ENCODE measurements at places on chromosomes 6 and 20.

DNA sequence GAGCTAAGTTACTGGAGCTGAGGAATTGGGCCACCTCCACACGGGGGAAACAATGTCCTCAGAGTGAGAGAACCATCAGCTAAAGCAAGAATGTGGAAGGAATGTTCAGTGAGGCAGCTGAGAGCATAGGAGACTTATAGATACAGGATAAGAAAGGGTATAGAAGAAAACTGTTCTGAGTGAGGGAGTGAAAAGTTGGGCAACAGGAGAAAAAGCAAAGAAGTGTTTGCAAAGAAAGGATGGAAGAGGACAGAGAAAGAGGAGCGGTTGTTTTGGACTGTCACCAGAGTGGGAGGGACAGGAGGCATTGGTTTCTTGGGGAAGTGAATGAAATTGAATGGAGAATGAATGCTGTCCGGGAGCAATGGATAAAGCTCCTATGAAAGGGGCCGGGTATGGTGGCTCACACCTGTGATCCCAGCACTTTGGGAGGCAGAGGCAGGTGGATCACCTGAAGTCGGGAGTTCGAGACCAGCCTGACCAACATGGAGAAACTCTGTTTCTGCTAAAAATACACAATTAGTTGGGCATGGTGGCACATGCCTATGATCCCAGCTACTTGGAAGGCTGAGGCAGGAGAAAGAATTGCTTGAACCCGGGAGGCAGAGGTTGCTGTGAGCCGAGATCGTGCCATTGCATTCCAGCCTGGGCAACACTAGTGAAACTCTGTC lies 296.5 kb downstream of the ADGB start:
- no peak for DNase-seq

DNA sequence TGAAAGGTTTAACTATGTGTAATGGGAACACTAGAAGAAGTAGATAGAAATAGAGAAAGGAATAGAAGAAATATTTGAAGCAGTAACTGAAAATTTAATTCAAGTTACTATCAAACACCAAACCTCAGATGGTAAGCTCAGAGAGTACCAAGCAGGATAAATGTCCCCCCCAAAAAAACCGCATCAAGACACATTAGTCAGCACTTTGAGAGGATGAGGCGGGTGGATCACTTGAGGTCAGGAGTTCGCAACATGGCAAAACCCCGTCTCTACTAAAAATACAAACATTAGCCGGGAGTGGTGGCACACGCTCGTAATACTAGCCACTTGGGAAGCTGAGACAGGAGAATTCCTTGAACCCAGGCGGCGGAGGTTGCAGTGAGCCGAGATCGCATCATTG lies 253.1 kb downstream of the C6orf118 start:
- no peak for DNase-seq

GRCh38 chr6:21005816-21006570 lies 471.7 kb downstream of the CDKAL1 start:
- no peak for DNase-seq

DNA sequence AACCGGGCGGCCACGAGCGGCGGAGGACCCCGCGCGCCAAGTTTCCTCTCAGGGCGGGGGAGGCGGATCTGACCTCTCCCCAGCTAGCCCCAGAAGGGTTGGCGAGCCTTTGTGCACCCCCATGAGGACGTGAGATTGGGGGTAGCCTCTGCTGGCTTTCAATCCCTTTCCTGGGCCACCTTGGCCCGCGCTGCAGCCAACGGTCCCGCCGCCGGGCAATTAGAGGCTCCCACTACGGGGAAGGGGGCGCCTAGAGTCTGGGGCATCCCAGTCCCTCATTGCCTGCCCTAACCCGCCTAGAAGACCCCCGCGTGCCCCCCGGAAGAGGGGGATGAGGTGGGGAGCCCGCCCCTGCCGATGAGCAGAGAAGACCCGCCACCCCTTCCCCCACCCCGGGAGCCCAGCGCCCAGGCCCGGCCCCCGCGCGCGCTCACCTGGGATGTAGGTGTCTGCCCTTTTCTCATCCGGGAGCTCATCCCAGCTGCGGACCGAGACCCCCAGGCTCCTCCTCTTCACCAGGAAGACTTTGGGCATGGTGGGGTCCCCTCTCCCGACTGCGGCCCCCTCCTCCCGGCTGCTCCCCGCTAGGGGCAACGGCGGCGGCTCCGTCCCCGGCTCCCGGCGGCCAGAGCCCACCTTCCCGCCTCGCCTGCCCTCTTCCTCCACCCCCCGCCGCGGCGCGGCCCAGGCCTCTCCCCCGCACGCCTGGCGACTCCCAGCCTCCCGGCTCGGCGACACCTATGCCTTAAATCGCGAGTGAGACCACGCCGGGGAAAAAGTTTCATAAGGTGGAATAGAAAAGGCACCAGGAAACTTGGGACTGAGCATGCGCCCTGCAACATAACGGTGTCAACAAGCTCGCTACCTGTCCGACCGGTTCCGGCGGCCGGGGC lies at the start of gene OVOL2:
OVOL2 (minus strand) TSS at position 816 of the 893 bp plus-strand sequence; CDS start at position 534, 282 bp downstream.
- no peak for DNase-seq

GRCh38 chr6:32181915-32182529 lies 2.0 kb downstream of the AGER start:
- no peak for DNase-seq
